Activated T-cell treated with anti-CD3 and anti-CD28 coated beads for 24 hours (primary cell): ENCODE measurements at places on chromosomes 7 and 10.

DNA sequence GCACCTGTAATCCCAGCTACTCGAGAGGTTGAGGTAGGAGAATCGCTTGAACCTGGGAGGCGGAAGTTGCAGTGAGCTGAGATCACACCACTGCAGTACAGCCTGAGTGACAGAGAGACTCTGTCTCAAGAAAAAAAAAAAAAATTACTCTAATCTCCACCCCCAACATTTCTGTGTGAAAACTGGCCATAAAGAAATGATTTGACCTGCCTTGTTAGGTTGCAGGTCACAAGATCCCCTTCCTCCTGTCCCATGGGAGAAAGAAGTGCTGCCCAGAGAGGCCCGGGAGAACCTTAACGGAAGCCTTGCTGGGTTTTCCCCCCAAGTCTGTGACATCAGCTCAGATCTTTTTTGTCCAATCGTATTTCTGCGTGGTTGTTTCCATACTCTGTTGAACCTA is 8.7 kb upstream of the CALHM1 start:
- DNase-seq: no peak

GRCh38 chr7:121042899-121043298 is 54.4 kb downstream of the CPED1 start:
- DNase-seq: no peak

- no peak for DNase-seq
Measured at GRCh38 chr10:121501796-121502195, 96.4 kb downstream of the FGFR2 start.

DNA sequence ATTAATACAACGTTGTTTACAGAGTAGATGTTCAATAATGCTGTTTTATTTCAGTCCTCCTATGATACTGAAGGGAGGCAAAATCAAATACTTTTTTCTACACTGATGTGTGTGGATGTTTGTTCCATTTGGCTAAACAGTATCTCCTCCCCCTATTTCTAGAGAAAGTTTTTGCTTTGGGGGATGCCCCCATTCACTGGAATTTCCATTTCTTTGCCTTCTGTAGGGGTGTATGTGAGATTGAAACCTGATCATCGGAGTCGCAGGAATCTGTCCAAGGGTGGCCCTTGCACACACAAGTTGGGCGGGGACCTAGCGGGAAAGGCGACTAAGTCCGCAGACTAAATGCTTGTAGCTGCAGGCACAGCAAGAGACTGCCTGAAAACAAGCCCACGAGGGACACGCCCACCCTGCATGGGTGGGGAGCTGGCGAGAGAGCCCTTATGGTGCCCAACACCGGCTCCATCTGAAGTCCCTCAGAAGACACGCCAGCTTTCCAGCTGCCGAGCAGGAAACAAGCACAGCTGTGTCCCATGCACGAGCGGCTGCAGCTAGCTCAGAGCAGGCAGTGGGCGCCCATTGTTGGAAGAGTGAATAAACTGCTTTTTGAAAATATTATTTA is 58.0 kb downstream of the ESYT2 start:
- DNase-seq: no peak

DNA sequence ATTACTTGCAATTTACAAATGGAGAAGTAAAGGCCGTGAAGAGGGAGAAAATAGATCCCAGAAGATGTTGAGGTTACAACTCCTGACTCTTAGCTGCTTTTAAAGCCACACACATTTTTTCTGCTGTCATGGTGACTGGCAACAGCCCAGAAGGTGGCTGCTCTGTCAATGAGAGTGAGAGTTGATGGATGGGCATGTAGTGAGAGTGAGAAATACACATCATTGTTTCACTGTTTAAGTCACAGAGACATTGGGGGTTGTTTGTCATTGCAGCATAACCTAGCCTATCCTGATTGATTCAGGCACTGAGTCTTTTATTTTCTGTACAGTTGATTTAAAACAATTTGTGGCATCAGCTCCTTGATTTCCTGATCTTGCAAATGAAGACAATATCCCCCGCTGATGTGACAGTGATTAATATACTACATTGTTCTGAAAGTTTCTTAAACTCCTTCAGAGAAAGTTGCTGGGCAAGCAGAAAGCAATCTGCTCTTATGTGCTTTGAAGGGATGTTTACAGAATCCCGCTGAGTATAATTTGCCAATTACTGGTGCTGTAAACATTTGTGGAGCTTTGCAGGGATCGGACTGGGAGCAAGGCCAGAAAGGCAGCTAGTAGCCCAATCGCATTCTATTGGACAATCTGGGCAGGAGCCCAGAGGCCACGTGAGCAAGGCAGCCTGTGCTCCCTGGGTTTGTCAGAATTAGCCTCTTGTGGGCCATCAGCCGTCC is 229.6 kb downstream of the PRPF18 start:
- DNase-seq: no peak

DNA sequence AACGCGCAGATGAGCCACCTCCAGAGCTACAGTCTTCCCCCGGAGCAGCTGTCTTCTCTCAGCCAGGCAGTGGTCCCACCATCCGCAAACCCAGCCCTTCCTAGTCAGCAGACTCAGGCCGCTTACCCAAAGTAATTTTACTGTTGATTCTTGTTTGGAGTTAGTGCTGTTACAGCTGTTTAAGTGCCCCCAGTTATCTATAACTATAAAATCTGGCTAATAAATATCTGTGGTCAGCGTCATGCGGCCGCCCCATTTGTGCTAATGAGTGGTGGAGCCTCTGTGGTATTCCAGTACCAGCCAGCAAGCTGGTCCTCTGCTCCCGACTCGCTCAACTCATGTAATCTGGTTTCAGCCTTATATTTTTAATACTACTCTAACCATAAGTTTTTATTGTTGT is 43.2 kb upstream of the TMEM236 start:
- DNase-seq: no peak

DNA sequence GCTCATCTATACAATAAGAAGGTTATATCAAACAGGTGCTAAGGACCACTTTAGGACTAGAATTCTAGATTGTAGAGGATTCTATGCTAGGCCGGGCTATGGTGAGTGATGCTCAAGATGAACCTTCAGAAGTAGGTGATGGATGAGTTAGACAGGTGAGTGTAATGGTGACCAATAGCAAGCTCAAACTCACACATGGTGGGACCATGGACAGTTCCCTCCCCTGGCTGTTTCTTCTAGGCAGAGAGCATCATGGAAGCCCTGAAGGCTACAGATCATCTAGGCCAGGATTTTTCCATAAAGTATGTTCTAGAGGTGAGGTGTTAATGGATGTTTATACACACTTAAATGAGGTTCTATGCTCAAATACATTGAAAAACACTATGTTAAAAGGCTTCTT is 162.2 kb upstream of the WDR11 start:
- no peak for DNase-seq

GRCh38 chr7:159026271-159027055 is 118.2 kb downstream of the VIPR2 start:
- no peak for DNase-seq

GRCh38 chr10:10774416-10774815 is 243.3 kb upstream of the CELF2 start:
- no peak for DNase-seq

- DNase-seq: no peak
Measured at GRCh38 chr7:27159266-27160144, 3.0 kb upstream of the HOXA7 start.
